GM04504 (cell line): ENCODE measurements at places on chromosomes 13 and 19.

DNA sequence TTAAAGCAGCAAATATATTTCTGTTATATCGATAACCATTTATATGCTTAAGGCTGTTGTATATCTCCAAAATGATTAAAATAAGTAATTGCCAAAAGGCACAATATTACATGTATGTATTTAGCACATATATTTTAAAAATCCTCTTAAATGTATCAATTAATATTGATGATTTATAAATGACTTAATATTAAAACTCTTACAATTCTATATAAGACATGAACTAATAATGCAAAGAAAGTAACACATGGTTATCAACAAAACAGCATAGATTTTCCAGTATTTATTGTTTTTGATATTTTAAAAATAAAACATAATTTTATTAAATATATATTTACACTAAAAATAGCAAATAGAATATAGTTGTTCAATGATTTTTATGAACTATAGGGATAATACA, 32.4 kb downstream of the PCDH9 start:
- DNase-seq: no peak

DNA sequence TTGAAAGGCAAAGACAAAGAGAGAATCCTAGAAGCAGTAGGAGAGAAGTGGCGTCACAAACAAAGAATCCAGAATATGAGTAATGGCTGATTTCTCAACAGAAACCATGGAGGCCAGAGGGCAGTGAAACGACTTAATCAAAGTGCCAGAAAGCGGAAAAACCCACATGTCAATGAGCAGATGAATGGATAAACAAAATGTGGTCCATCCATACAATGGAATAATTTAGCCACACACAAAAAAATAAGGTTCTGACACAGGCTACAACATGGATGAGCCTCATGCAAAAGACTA, 52.2 kb upstream of the RANBP3 start:
- DNase-seq: peak; percentile 58

- DNase-seq: no peak
These were observed 3.7 kb downstream of the SLC25A42 start for GRCh38 chr19:19067276-19068072.

DNA sequence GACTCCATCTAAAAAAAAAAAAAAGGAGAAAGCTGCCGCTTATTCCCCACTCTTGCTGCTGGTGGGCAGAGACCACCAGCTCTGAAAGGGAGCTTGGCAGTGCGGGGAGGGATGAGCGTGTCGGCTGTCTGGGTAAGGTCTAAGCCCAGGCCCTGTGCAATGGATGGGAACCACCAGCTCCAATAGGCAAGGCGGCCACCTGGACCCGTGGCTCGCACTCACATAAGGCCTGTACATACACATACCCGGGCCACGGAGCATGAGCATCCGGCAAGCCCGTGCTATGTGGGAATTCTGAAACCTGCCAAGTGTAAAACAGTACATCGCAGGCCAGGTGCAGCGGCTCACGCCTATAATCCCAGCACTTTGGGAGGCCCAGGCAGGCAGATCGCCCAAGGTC, 56.6 kb upstream of the USE1 start:
- no peak for DNase-seq

GRCh38 chr13:99119656-99120055, 81.0 kb upstream of the UBAC2 start:
- DNase-seq: no peak

GRCh38 chr13:113817860-113818691, 45.8 kb downstream of the GAS6 start:
- no peak for DNase-seq

DNA sequence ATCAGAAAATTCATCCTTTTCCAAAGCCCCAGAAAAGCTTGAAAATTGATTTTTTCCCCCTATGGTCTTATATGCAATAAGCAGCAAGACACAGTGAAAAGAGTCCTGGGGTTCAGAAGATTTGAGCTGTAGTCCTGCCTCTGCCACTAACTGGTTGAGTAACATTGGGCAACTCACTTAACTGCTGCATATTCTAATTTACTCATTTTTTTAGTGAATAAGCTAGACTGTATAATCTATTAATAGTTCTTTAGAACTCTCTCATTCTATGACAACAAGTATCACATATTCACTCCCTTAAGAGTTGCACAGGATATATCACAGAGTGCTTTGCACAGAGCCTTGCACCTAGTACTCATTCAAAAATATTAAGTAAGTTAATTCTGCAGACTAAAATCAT, 110.8 kb downstream of the STOML3 start:
- no peak for DNase-seq

- DNase-seq: no peak
These were observed 13.0 kb downstream of the ZIC5 start for GRCh38 chr13:99958406-99959126.

GRCh38 chr13:88281841-88282240, 610.7 kb downstream of the SLITRK5 start:
- DNase-seq: no peak

- no peak for DNase-seq
These were observed 1.2 kb downstream of the ACP7 start for GRCh38 chr19:39085392-39085791.

DNA sequence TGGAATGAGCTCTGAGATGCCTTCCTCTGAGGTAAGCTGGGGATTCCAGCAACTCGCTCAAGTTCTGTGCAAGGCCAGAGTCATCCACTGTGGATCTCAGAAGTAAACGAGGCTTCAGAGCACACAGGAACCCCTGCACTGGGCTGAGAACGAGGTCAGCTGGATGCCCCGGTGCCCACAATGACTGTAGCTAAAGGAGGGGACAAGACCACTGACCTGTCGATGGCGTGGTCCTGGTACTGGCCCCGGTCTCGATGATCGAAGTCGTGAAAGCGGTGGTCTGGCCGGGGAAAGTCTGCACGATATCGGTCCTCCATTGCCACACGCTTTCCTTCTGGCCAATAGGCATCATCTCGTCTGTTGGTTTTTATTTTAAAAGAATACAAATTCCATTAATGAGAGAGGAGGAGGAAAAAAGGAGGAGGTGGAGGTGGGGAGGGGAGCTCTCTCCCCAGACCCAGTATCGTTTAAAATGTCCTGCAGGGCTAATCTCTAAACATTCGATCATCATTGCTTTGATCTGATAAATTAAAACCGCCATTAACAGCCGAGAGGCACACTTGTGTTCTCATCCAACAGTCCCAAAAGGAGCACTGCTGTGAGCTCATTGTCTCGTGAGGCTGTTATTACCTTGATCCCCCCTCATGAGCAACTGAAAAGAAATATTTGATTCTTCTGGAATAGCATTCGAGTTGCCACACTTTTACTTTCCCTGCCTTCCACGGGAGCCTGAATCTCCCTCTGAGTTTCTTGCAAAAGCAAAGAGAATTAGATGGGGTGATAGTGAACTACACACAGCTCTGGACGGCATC, 25.0 kb upstream of the TINCR start:
- DNase-seq: no peak

- DNase-seq: no peak
These were observed 20.9 kb upstream of the SIGLEC11 start for GRCh38 chr19:49981603-49982593.

- peak; percentile 33 for DNase-seq
These were observed 44.5 kb downstream of the VWA8 start for GRCh38 chr13:41916173-41916954.

GRCh38 chr13:53201454-53202225, 173.0 kb downstream of the OLFM4 start:
- DNase-seq: no peak

DNA sequence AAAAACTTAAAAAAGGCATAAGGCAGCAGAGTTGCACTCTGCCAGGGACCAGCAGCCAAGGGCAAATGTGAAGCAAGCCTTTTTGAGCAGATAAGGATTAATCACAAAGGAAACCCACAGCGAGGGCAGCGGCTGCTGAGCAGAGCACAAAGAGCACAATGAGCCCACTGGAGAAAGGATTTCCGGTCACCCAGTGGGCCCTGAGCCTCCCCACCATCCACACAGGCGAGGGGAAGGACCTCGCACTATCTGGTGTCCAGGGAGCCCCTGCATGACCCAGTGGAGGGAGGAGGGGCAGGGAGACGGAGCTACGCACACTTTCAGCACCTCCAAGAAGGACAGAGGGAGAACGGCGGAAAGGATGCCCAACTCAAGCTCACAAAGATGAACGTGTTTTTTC, 40.0 kb downstream of the COL4A1 start:
- no peak for DNase-seq

DNA sequence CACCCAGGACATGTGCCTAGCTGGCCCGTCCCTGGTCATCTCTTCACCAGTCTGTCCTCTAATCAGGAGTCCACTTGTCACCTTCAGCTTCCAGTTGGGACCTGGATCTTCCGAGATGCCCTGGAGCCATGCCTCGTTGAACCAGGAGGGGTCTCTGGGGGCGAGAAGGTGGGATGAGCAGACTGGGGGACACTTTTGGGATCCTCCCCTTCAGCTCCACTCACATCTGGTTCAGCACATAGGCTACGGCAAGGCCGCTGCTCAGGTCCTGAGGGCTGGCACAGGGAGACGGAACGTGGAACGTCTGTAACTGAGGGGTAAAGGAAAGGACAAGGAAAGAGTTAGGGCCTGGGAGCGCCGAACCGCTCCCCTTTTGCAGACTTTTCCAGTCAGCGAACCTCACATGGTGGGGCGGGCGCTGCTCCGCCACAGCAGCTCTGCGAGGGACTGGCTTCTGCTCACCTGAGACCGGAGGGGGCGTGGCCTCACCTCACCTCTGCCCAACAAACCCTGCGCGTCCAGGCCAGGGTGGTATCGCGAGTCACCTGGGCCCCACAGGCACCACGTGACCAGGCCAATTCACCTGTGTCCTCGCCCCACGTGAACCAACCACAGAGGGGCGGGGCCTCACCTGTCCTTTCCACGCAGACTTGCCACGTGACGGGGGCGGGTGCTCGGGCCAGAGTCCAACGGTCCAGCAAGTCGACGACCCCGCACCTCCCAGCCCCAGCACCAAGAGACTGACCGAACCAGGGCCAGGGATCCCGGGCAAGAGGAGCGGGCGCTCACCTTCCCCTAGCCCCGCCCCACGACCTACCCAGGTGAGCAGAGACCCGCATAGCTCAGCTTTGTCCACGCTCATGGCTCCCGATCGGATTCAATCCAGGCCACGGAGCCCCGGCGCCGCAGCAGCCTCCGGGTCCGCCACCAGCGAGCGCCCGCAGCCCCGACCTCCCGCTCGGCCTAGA, at the start of gene HOOK2:
HOOK2 (minus strand) TSS at position 965 of the 968 bp plus-strand sequence; CDS start at position 862, 103 bp downstream.
- DNase-seq: no peak

DNA sequence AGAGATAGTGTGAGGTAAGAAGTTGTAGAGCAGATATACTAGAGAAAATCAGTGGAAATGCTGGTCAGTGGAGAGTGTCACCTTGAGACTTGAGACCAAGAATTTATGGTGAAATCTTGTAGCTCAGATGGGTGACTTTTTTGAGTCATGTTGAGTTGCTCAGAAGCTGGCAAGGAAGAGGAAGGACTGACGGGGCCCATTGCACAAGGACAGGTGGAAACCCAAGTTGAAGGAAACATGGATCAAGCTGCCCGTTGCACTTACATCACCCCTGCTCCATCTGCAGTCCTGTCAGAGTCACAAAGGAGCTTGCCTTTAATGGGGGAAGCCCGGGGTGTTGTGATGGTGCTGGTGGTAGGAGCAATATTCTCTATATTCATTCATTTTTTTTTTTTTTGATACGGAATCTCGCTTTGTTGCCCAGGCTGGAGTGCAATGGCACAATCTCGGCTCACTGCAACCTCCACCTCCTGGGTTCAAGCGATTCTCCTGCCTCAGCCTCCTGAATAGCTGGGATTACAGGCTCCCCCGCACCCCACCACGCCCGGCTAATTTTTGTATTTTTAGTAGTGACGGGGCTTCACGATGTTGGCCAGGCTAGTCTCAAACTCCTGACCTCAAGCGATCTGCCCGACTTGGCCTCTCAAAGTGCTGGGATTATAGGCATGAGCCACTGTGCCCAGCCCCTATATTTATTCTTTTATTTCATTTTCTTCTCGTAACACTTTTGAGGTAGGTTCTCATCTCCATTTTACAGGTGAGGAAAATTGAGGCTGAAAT, 27.4 kb downstream of the UBAC2 start:
- no peak for DNase-seq

- no peak for DNase-seq
These were observed 22.8 kb upstream of the ZNF83 start for GRCh38 chr19:52660981-52661380.

- DNase-seq: no peak
These were observed 936.9 kb downstream of the EFNB2 start for GRCh38 chr13:105598529-105598928.

GRCh38 chr19:15536350-15536749, 28.0 kb downstream of the CYP4F22 start:
- DNase-seq: no peak
